ENCODE measurements at places on chromosomes 2 and 18.

DNA sequence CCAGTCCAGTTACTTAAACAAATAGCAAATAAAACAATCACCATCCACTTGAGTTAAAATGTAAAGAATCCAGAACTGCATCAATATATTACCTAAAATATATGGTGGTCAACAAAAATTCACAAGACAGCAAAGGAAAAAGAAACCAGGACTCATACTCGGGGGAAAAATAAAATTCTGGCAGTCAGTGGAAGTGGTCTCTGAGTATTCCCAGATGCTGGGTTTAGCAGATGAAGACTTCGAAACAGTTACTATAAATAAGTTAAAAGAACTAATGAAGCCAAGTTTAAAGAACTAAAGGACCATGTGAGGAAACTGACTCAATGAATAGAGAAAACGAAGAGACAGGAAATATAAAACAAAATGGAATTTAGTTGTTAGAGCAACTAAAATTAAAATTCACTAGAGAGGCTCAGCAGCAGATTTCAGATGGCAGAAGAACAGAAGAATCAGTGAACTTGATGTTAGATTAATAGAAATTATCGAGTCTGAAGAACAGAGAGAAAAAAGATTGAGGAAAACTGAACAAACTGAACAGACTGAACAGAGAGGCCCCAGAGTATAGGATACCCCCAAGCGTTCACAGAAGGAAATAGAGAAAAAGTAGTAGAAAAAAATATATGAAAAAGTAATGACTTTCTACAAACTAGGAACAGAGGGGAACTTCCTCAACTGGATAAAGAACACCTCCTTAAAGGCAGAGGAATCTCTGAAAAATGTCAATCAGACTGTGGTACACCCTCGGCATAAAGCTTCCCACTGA is 27.9 kb downstream of the MGAT4A start:
- DNase-seq: no peak

- no peak for DNase-seq
Observed at GRCh38 chr2:176446718-176447414, 177.6 kb downstream of the MTX2 start.

- no peak for DNase-seq
Observed at GRCh38 chr2:37283207-37283606, 41.4 kb downstream of the PRKD3 start.

DNA sequence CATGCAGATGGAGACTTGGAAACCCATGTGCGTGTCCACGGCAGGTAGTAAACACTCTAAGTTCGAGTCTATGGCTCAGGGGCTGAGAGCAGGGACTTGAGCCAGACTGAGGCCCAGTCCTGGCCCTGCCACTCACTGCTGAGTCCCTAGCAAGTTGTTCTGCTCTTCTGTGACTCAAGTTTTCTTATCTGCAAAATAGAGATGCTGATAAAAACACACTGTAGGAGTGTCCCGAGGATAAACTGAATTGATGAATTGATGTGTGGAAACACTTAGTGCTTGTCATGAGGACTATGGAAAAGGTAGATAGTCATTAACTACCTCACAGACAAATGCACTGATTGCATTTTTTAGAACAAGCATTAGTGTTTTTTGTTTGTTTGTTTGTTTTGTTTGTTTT is 73.2 kb downstream of the BOLA3 start:
- no peak for DNase-seq

GRCh38 chr2:4556135-4556896 is 852.9 kb downstream of the DCDC2C start:
- DNase-seq: no peak

- no peak for DNase-seq
Observed at GRCh38 chr18:37662546-37663339, 97.1 kb upstream of the CELF4 start.

All from GOT3 (cell line).